ENCODE measurements at places on chromosomes 11 and 22.
A peak's percentile ranks its signal among the peaks of the same experiment; 100 is the strongest.

- DNase-seq, result no peak
Measured at GRCh38 chr11:95766701-95767100, 22.9 kb downstream of the FAM76B start.

GRCh38 chr22:20571531-20572007 lies 64.2 kb downstream of the MED15 start:
- peak; percentile 38 for DNase-seq

- no peak for DNase-seq
Measured at GRCh38 chr11:19558189-19558986, 154.2 kb upstream of the NAV2 start.

DNA sequence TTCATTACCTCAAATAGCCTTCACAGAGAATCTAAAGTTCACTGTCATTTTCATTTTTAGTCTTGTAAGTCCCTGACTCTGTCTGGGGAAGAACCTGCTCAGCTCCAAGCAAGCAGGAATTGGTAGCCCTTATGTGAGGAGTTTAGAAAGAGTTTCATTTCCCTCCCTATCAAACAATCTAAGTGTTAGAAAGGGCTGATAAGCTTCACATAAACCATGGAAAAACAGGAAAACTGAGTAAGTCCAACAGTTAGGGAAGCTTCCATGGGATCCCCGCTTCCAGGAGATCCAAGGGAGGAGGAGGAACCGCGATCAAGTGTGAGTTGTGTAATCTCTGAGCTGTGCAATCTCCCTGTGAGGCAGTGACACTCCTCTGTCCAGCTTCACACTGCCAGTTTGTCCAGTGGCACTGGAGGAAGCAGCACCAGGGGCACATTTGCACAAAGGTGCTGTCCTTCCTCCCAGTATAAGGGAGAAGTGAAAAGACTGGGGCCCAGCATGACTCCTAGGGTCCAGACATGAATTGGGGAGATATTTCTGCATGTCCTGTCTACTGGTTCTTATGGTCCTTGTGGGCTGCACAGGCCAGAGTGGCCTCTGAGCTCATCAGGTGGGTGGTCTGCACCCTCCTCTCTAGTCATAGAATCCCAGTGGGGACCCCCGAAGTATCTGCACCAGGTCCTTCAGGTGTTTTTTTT lies 4.3 kb downstream of the PRAME start:
- no peak for DNase-seq

GRCh38 chr11:19571906-19572305 lies 140.7 kb upstream of the NAV2 start:
- no peak for DNase-seq

DNA sequence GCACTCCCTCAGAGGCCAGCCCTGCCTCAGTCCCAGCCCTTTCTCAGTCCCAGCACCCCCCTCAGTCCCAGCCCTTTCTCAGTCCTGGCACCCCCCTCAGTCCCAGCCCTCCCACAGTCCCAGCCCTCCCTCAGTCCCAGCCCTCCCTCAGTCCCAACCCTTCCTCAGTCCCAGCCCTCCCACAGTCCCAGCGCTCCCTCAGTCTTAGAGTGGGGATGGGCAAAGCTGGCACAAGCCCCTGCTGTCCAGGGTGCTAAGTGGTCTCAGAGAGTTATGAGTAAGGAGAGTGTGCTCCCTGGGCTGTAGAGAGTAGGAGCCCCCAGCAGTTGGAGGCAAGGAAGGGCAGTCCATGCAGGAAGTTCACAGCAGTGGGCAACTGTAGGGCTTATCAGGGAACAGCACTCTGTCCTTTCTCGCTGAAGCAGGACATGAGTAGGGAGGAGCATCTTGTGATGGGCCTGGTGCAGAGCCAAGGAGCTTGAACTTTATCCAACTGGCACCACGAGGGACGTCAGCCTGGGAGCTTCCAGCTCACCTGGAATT lies 51.4 kb upstream of the CRYBB3 start:
- DNase-seq, result no peak

DNA sequence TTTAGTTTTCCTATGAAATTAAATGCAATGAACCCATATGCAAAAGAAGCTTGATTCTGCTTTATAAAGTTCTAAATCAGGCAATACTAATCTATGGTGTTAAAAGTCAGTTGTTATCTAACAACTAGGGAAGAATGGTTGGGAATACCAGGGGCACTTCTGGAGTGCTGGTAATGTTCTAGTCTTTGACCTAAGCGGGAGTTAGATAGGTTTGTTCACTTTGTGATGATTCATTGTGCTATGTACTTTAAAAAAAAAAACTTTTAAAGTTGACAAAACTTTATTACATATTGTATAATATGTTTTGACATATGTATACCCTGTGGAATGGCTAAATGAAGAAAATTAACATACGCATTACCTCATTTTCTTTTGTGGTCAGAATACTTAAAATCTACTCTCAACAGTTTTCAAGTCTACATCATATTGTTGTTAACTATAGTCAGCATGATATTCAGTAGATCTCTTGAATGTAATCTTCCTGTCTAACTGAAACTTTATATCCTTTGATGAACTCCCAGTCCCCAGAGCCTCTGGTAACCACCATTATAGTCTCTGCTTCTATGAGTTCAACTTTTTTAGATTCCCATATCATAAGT lies 39.2 kb downstream of the BIRC2 start:
- DNase-seq, result no peak

DNA sequence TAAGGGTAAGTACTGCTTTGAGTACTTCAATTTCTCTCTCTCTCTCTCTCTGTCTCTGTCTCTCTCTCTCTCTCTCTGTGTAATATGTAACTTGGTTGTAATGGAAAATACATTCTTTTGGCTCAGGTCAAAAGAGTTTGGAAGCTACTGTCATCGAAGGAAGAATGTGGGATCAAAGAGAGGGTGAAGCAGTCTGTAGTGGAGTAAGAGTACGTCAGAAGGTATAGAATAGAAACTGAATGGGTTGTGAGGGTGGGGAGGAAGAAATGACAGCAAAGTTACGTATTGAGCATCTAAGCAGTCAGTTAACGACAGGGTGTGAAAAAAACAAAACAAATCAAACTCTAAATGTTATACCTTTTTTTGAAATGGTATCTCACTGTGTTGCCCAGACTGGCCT lies 10.0 kb downstream of the NCAM1 start:
- DNase-seq, result no peak

DNA sequence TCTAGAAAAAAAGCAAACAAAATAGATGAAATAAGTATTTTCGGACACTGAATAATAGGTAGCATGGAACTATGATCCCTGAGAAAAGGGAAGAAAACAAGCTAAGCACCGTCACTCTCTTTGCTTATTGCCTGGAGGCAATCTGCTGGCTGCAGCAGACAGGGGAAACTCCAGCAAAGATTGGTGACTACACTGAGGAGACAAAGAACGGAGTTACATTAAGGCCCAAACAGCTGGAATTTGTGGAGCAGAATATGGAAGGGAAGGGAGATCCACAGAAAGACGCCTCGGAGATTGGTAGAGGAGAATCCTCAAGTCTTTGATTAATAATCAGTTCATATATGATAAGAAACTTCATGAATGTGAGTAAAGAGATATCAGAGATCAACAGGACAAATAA lies 150.2 kb downstream of the TYR start:
- DNase-seq, result no peak

DNA sequence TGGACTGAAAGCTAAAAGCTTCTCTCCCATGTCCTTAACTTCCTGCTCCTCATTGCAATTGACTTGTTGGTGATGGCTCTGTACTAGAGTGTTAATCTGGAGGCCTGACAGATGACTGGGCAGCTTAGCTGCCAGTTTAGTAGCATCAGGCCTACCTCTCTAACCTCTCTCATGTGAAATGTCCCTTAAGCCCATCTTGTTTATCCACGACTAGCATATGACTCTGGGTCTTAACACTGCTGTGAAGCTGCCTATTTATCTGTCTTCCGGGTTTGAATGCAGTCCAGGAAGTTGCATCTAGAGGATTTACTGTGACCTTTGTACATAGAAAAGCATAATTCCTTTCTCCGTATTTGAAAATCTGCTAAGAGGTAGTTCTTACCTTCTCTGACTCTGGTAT lies 85.3 kb upstream of the HORMAD2 start:
- DNase-seq, result no peak

DNA sequence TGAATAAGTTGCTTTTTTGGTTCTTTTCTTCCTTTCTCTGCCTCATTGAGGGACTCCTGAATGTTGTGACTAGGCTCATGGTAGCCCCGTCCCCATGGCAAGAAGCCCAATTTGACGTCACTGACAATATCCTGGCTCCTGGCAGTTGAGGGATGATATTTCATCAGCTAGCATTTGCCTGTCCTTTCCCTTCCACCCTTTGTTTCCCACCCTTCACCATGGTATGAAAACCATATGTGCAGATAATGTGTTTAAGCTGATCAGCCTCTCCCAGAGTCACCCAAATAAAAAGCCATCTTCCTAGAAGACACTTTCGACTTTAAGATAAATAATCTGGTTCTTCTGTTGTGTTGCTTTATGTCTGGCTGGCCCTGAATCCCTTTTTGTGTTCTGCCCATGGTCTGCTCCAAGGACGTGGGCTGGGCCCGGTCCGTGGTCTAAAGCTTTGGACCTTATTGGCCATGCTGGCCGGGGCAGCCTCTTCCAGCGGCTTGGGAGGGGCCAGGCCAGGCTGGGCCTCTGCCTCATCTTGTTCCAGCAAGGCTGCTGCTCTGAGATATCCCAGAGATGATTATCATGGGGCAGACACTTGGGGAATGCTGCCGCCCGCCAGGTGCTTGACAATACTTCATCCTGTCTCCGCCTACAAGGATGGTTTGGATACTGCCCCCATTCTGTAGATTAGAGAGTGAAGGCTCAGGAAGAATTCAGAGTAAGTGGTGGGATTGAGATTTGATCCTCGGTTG lies 5.1 kb downstream of the TSPAN18 start:
- DNase-seq, result no peak

DNA sequence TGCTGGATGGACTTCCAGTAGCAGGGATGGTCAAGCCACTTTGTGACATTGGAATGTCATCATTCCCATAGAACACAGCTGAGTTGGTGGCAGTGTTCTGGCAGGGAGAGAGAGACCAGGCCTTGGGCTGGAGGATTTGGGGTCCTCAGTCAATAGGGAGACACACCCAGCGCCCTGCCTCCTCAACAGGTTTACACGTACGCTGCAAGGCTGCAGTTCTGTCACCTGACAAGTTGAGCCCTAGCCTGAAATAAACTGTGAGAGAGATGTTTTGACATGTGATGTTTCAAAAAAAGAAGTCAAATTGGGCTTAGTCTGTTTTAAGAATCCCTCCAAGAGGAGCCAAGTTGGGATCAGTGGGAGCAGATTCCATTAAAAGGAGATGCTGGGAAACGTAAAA lies 42.9 kb upstream of the CRYBB3 start:
- no peak for DNase-seq

- DNase-seq, result no peak
Measured at GRCh38 chr11:20894296-20894695, 224.9 kb downstream of the NELL1 start.

DNA sequence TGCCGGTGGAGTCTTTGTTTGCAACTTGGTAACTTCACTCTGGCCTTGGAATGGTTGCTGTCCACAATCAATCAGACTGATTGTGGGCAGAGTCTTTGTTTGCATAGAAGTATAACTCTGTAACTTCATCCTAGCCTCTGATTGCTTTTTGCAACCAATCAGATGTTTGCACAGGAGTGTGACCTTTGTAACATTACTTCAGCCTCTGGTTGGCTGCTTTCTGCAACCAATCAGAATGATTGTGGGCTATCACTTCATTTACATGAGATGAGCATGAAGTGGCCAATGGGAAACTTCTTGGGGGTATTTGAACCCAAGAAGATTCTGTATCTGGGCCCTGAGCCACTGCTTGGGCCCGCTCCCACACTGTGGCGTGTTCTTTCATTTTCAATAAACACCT lies 79.6 kb upstream of the CLDN5 start:
- no peak for DNase-seq

GRCh38 chr11:59818572-59818971 lies 8.0 kb upstream of the MRPL16 start:
- DNase-seq, result no peak

DNA sequence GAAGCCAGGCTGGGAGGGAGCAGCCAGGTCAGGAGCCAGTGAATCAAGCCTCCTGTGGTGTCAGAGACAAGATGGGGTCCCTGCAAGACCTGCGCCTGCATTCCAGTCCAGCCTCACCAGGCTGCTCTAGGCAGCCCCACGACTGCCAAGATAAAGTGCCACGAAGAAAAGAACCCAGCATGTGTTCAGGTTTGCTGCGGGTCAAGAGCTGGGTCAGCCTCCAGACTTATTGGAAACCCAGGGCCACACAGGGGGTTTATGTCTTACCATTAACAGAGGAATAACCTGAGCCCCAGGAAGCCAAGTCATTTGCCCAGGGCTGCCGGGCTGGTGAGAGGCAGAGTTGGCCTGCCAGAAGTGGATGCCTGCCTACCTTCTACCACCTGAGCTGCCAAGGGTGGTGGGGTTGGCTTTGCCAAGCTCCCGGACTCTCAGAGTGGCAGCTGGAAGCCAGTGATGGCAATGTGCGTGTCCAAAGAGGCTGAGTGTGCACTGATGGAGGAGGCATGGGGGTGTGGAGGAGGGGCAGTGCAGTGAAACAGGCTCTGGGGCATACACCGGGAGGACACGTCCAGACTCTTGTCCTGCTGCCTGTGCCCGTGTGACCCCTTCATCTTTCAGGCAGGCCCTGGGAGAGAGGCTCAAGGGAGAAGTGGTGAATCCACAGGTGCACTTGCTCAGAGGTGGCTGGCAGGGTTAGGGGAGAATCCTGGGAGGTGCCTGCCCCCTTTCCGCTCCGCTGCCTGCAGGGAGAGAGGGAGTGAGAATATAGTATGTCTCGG lies 1.7 kb downstream of the RASD2 start:
- no peak for DNase-seq
